ENCODE measurements at places on chromosomes 1 and 21. TPM values are rescaled to one million over a fixed set of nuclear protein-coding genes. Genes with fewer than 3 reads are reported as not detected.

DNA sequence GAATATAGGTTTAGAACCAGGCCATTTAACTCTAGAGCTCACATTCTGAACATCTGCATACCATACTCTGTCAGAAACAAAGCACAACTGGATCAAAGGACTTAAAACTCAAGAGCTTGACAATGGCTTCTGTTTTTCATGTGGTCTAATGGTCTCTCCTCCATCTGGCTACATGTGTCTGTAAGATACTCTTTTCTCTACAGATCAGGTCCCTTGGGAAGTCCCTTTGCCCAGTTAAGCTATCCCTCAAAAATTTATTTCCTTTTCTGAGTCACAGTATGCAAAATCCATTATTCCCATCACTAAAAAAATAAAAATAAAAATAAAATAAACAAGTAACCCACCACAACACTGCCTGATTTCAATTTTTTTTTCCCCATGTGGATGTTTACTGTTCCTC is 357.0 kb upstream of the PRMT6 start:
- no peak for DNase-seq

- DNase-seq = no peak
These were observed 172.5 kb downstream of the CTH start for GRCh38 chr1:70583522-70583921.

DNA sequence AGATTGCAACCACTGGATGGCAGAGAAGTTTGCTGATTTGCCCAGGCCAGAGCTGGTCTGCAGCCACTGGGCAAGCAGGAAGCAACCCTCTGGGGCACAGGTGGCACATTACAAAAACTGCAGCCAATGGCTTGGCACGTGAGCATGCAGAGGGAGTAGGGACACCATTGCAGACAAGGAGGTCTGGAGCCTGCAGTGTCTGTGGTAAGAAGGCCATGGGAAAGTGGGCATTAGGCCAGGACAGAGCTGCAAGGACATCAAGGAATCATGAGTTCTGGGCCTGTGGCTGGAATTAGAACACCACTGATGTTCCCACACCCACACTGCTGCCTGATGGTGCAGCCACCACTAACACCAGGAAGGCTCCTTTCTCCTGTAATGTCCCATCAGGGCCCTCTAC is 113.0 kb downstream of the TSEN15 start:
- DNase-seq = no peak

SPATA45 gene
- total RNA-seq = not detected

DNASE2B gene
- total RNA-seq = 8.6 TPM
